ENCODE measurements at places on chromosomes 11 and 22.

DNA sequence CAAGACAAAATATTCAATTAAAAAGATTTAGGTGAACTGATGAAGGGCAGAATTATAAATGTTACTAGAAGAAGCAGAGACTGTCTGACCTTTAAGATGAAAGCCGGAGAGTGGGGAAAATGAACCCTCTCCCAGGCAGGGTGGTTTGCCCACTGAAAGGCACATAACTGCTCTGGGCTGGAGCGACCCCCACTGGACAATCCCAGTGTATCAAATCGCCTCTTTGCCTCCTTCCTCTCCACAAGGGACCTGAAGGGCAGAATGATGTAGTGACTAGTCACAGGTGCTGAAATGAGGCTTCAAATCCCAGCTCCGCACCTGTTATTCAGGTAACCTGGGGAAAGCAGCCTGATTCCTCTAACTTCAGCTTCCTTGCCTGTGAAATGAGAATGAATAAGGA lies 69.0 kb downstream of the EFCAB6 start:
- no peak for DNase-seq

DNA sequence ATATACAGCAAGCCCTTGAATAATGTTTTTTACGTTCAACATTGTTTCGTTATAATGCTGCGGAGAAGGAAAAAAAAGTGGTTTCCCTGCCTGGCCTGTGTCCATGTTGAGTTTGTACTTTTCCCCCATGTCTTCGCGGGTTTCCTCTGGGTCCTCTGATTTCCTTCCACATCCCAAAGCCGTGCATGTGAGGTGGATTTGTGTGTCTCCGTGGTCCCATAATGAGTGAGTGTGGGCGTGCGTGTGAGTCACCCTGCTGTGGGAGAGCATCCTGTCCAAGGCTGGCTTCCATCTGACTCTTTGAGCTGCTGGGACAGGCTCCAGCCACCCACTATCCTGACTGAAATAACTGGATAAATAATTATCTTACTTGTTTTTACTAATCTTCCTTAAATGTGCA lies 29.6 kb upstream of the SNX19 start:
- DNase-seq, result peak; percentile 40

- DNase-seq, result no peak
Observed at GRCh38 chr11:111944651-111945051, 7.5 kb downstream of the DIXDC1 start.

DNA sequence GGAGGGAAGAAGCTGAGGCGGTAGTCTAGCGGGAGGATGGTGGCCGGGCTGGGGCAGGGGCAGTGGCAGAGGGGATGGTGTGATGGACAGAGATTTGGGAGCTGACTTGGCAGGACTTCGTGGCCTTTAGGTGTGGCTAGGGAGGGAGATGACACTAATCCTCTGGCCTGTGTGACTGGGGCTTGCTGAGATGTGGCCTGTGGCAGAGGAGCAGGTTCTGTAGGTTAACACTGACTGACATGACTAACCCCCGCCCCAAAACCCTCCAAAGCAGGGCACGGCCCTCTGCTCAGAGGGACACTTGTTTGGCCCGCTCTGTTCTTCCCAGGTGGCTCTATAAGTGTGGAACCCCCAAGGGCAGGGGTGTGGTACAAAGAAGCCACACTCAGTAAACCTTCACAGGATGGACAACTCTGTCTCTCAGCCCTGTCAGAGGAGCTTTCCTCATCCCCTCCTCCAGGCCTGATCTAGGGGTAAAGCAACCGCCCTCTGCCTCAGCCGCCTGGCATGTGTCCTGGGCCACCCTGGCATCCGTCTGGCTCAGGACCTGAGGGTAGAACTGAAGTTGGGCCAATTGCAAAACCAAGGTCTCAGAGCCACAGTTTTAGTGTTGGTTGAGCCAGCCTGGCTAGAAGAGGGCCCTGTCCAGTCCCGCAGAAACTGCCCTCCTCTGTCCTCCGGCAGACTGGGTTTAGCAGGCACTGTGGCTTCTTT lies 15.6 kb downstream of the TOM1 start:
- DNase-seq, result no peak

Data from fibroblast of skin of left quadriceps (primary cell).